ENCODE measurements at places on chromosomes 1 and 21. TPM values are rescaled to one million over a fixed set of nuclear protein-coding genes. Genes with fewer than 3 reads are reported as not detected.

The FASLG gene
- total RNA-seq: not detected

The BEND5 gene
- total RNA-seq: 1.8 TPM

The EDN2 gene
- 0.35 TPM for total RNA-seq

The PLA2G5 gene
- total RNA-seq: 0.97 TPM

The HSF2BP gene
- not detected for total RNA-seq

The PCP4 gene
- 0.83 TPM for total RNA-seq

The PRELP gene
- 3.4 TPM for total RNA-seq

The RABGGTB gene
- total RNA-seq: 92.3 TPM

The GPN2 gene
- total RNA-seq: 4.9 TPM

The SH3BGR gene
- 116 TPM for total RNA-seq

The GBP5 gene
- total RNA-seq: 4.8 TPM

The INAVA gene
- 45.6 TPM for total RNA-seq

The ACTN2 gene
- not detected for total RNA-seq

The ENSA gene
- 179 TPM for total RNA-seq

The MROH9 gene
- total RNA-seq: not detected

Measured in esophagus squamous epithelium (tissue), 5 donors.